Activated naive CD4-positive, alpha-beta T cell treated with anti-CD3 and anti-CD28 coated beads, Interleukin-2, amount 50 U/mL, for 72 hours (primary cell): ENCODE measurements at places on chromosomes 16 and 17.

- DNase-seq, result no peak
Observed at GRCh38 chr17:27947005-27947406, 53.8 kb upstream of the LYRM9 start.

DNA sequence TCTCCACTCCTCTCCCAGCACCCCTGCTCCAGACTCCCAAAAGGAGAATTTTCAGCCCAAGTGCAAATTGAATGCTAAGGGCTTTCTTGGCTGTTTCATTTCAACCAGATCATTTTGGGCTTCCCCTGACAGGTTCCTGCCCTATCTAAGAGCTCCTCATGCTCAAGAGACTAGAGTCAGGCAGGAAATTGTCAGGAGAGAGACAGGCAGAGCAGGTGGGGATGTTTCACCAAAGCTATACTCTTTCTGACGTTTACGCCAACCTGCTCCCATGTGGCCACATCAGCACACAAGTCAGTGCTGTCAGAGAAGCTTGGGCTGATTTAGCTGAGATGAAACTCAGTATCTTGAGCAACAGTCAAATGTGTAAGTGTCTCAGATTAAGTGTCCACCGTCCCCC, 31.4 kb downstream of the HIC1 start:
- no peak for DNase-seq

GRCh38 chr17:39975801-39976200, 4.8 kb upstream of the PSMD3 start:
- no peak for DNase-seq

- DNase-seq, result no peak
Observed at GRCh38 chr17:41773190-41773588, 13.3 kb downstream of the JUP start.

DNA sequence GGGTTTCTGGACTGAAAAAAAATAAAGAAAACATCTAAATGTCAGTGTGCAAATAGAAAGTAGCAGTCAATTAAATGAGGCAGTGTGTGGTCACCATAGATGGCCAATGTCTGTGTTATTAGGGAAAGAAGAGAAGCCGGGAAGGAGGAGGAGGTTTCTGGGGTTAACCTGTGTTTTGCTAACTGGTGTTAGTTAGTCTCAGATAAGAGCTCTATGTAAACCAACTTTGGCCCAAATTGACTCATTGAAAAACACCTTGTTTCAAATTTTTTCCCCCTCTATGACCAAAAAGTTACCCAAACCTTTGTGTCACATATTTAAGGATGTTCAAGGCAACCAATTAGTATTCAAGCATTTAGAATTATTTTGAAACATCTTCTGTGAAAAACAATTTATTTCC, 530.9 kb downstream of the MAF start:
- no peak for DNase-seq

DNA sequence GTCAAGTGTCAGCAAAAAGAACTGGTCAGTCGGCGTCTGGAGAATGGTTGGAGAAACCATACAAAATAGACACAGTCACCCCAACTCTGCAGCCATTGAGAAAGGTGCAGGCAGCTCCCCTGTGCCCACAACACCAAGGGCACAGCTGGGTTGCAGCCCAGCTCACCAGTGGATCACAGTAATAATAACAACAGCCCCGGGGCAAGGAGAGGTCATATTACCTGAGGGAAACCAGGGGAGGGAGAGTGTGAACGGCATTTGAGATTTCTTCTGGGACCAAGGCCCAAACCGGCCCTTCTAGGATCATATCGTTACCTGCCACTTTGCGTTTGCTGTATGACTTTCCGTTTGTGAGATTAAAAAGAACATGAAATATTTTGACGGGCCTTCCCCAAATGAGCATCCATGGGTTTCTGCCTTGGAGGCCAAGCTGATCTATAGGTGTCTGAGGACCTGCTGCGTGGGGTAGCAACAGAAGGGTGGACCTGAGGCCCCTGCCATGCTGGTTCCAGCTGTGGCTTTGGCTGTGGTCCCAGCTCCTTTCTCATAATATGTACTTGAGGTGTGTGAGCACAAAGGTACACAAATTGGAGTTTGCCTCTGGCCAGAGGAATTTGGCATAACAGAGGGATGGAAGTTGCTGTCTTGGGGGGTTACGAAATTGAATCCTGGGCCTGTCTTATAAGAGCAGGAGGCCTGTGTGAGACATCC, 154.6 kb downstream of the CMIP start:
- no peak for DNase-seq

GRCh38 chr16:56363781-56364565, 61.4 kb downstream of the AMFR start:
- peak; percentile 51 for DNase-seq

DNA sequence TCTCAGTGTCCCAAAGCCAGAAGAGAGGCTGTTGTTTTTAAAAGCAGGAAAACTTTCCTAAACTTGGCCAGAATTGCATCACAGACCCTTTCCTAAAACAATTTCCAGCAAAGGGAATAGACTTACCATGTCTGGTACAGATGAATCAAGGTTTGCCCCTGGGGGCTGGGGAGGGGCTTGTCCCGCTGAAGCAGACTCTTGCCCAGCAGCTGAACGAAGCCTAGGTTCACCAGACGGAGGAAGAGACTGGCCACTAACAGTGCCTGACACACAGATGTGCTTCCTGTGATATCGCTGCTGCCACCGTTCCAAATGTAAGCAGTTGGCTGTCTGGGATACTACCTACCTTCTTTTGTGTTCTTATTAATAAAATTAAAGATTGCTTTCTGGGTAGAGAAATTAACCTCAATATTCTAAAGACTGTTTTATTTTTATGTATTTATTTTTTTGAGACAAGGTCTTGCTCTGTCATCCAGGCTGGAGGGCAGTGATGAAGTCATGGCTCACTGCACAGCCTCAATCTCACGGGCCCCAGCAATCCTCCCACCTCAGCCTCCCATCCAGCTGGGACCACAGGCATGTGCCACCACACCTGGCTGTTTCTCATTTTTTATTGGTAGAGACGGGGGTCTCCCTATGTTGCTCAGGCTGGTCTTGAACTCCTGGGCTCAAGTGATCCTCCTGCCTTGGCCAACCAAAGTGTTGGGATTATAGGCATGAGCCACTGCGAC, 13.5 kb downstream of the PRCD start:
- no peak for DNase-seq

DNA sequence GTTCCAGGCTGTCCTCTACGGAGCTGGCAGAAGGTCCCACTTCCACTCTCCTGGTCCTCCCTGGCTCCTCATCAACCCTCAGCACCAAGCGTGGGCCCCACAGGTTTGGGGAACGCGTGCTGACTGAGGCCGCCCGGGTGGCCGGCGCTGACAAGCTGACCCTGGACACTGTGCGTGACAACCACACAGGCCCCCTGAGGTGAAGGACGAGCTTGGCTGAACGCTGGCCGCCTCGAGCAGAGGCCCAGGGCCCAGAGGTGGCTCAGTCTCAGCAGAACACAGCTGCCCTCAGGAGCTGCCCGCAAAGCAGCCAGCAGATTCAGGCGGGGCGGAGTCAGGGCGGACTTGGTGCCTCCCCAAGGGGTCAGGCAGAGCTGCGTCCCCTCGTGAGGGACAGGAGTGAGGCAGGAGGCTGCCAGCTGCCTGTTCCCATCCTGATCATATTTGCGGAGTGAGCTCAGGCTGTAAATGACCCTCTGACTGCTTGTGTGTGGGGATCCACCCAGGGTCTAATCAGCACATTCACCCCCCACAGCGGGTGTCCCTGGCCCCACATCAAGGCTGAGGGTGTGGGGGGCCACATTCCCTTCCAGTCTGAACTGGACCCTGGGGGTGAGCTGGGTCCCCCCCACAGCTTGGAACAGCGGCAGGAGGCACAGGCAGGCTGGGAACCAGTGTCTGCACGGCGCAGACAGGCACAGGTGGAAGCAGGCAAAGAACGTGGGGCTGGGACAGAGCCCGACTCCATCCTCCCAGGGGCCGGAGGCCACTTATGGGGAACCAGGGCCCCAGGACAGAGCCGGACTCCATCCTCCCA, 105.1 kb upstream of the METRNL start:
- no peak for DNase-seq

GRCh38 chr17:75128694-75129505, 2.6 kb downstream of the NT5C start:
- no peak for DNase-seq

DNA sequence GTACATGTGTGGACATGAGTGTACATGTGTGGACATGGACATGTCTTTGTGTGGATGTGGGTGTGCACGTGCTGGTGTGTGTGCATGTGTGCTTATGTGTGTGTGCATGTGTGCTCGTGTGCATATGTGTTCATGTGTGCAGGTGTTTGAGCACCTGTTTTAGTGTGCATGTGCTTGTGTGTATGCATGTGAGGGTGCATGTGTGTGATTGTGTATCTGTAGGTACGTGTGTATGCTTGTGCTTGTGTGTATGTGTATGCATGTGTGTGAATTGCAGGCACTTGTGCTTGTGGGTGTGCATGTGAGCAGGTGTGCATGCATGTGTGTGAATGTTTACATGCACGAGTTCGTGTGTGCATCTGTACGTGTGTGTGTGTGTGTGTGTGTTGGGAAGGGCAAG, 300.6 kb upstream of the EEF2KMT start:
- DNase-seq, result no peak

GRCh38 chr16:30925632-30925987, 2.2 kb downstream of the FBXL19 start:
- no peak for DNase-seq

DNA sequence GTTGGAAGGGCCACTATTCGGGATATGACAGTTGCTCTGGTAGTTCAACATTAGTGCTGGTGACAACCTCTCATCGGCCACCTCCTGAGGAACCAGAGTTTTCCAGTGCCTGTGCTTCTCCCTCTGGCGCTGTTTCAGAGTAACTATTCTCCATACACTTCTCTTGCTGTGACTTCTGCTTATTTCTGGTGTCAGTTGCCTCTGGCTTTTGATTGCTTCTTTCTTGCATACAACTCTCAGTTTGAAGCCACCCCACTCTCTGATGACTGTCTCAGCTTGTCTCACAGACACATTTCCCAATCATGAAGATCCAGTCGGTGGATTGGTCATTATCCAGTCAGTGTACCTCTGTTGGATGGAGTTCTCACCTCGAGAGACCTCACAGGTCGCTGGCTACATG, 3.4 kb upstream of the TM4SF5 start:
- DNase-seq, result no peak

GRCh38 chr16:3646348-3646920, 8.1 kb upstream of the DNASE1 start:
- DNase-seq, result no peak

DNA sequence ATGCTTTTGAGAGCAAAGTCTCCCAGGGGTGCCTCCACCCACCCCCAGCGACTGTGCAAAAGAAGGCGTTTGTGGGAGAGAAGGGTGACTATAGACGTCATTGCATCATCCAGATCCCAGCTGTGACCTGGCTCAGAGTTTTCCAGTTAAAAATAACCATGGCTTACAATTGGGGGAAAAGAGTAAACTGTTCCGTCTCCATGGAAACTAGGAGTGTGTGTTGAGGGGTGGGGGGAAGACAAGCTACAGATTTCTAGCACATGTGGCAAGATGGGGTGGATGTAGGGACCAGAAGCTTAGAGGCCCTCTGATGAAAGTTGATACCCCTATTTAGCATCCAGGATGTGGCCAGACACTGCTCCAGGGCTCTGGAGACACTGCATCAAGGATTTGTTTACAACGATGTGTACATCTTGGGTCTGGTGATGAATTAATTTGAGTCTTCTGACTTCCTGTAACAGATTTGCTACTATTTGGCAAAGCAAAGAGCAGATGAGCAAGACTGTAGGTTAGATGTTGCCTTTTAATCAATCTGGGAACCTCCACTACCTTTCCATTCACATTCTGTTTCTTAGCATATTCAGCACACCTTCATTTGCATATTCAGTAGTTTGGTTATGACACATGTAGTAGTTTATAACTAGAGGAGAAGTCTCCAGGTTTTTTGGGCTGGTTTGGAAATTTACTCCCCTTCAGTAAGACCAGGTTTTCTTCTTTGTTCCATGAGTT, 6.2 kb upstream of the DUSP14 start:
- no peak for DNase-seq

DNA sequence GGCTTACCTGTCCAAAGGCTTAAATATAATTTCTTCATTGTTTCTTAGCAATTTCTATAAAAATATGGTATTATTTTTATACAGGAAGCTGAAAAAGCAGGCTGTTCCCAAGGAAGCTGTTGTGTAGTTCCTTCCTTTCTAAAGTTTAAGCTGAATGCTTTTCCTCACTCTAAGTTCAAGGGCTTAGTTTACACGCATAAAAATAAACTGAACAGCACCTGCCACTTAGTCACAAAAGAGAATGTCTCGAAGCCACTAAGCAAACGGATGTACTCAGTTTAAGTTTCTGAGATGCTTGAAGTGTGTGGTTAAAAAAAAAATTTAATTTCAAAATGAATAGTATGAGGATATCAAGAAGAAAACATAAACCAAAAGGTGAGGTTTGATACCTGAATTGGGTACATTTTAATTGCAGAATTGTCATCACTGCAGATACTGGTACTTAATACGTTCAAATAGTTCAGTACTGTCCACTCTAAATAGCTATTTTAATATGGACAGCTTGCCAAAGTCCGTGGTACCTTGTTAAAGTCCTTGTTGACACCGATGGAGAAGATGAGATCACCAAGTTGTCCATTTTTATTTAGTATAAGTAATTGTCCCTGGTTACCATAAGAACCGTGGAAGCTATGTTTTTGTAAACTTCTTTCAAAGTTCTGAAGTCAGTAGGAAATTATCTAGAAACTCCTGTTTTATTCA, 38.1 kb downstream of the MRTFB start:
- DNase-seq, result no peak

- DNase-seq, result no peak
Observed at GRCh38 chr17:79353548-79353947, 257.3 kb downstream of the RBFOX3 start.

GRCh38 chr17:72530454-72530853, 409.6 kb downstream of the SOX9 start:
- no peak for DNase-seq

DNA sequence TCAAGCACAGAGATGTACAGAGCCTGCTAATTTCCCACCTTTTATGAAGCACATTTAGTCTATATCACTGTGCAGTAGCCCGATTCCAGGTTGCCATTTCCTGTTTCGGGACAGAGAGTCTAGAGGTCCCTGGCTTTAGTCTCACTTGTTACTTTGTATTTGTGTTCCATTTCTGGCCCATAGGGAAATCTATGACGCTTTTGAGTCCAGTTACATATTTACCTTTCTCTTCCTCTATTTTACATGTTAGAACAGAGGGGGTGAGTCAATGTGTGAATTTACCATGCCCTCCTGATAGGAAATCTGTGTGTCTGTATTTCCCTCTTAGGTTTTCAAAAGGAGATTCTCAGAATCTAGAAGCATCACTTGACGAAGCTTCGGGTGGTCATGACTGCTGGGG, 227.1 kb upstream of the ZFHX3 start:
- no peak for DNase-seq

- no peak for DNase-seq
Observed at GRCh38 chr17:77210946-77211541, 70.3 kb downstream of the SEC14L1 start.

DNA sequence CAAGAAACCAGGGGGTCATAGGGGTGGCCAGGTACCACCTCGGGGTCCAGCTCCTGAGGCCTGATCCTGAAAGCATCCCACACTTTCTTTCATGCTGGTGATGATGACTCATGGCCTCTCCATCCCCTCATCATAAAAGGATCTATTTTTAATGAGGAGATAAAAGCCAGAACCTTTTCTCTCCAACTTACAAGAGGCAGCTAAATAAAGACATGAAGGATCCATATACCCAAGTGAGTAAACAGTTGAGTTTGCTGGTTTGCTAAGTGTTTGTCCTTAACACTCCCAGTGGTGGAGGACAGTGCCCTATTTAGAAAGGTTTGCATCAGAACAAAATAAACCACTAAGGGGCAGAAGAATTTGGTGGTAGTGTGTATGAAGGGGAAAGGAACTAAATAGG, 383.8 kb downstream of the GRIN2A start:
- no peak for DNase-seq
